ENCODE measurements at places on chromosomes 13 and 19.

DNA sequence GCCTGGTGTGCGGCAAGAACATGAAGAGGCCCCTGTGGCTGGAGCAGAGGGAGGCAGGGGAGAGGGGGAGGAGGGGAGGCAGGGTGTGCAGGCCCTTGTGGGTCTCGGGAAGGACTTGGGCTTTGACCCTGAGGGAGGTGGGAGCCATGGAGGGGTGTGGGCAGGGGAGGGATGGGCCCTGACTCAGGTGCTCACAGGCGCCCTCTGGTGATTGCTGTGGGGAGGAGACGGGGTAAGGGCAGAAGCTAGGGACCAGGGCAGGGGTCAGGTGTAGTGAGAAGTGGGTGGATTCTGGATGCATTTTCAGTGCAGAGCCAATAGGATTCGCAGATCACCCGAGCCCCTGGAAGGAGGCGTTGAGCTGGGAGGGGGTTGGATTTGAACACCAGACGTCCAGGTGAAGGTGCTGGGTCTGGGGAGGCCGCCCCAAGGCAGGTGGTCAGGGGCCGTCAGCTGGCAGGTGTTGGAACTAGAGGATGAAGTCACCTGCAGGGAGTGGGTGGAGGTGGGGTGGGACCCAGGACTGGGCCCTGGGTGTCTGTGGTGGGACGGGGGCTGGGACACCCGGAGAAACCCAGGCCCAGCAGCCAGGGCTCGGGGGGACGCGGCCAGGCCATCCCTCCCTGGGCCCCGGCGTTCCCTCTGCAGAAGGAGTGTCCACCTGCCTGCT is 185.4 kb downstream of the KDM4B start:
- DNase-seq = peak; percentile 38

GRCh38 chr13:38664906-38665305 is 22.0 kb upstream of the FREM2 start:
- DNase-seq = no peak

GRCh38 chr13:98180092-98180491 is 3.0 kb upstream of the RNF113B start:
- peak; percentile 17 for DNase-seq

DNA sequence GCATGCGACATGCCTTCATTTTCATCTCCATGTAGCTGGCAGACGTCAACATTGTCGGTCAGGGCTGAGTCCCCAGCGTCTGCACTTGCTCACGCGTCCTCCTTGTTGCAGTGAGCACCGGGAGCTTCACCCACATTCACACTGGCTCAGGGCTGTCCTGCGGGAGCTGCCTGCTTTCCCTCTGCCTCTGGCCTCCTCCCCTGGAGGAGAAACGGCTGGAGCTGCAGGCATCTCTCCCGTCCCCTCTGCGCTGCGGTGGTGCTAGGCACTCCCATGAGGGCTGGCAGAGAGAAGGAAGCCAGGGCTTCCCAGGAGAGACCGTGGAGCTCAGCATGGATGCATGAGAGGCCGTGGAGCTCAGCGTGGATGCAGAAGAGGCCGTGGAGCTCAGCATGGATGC is 18.4 kb upstream of the TMEM255B start:
- DNase-seq = no peak

- peak; percentile 43 for DNase-seq
Measured at GRCh38 chr13:73055813-73056564, 2.8 kb upstream of the KLF5 start.

GRCh38 chr19:6662702-6663101 is 7.3 kb downstream of the TNFSF14 start:
- no peak for DNase-seq

- DNase-seq = no peak
Measured at GRCh38 chr13:97234742-97235141, 12.6 kb downstream of the MBNL2 start.

DNA sequence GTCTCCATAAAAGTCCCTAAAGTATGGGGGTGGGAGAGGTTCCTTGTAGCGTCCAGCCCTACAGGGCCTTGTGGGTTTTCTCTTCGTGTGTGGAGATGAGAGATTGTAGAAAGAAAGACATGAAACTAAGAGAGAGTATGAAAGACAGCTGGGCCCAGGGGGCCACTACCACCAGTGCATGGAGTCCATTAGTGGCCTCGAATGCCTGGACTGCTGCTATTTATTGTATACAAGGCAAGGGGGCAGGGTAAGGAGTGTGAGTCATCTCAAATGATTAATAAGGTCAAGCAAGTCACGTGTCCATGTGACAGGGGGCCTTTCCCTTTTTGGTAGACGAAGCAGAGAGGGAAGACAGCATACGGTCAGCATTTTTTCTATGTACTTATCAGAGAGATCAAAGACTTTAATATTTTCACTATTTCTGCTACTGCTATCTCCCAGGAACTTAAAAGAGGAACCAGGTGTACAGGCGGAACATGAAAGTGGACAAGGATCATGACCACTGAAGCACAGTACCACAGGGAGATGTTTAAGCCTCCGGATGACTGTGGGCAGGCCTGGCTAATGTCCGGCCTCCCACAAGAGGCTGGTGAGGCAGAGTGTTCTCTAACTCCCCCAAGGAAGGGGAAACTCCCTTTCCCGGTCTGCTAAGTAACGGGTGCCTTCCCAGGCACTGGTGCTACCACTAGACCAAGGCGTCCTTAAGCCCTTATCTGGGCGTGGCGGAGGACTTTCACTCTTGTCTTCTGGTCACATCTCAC is 25.5 kb downstream of the FGF21 start:
- DNase-seq = no peak

DNA sequence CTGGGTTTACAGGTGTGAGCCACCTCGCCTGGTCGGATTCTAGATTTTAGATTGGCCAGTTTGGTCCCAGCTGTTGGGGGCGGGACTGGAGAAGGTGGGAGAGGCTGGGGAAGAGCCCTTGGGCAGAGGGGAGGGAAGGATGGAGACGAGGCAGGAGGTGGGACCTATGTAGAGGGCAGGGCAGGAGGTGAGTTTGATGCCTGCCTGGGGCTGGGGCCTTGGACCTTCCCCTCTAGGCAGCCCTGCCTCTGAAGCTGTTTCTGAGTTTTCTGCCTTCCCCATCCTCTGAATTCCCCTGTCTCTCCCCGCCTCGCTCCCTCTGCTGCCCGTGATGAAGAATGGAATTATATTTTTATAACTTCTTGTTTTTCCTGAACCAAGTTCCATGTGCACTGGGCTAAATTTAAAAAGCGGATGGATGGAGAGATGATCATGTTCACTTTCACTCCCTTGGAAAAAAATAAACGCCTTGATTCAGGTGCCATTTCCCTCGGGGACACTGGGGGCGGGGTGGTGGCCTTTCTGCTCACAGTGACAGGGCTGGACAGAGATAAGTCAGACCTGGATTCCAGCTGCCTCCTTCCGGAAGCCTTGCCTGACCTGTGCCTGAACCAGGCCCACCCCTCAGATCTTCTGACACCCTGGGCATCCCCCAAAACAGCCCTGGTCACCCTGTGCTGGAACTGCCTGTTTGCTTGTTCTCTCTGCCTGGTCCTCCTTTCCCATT is 16.5 kb upstream of the TNFAIP8L1 start:
- DNase-seq = peak; percentile 17

DNA sequence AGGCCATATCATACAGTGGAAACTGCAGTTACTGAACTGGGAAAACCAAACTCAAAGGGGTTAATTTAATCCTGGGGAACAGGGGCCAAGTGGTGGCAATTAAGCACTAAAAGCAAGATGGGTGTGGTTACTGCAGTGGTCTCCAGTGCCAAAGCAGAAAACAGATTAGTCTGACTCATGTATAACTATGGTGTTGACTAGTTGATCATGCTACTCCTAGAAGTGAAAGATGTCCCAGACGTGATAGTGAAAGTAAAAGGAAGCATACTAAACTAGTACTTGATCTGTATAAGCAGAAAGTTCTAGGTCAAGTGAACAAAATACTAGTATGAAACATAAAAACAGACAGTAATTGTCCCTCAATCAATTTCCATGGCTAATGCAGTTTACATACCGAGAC is 360.0 kb upstream of the SLITRK5 start:
- DNase-seq = peak; percentile 7

DNA sequence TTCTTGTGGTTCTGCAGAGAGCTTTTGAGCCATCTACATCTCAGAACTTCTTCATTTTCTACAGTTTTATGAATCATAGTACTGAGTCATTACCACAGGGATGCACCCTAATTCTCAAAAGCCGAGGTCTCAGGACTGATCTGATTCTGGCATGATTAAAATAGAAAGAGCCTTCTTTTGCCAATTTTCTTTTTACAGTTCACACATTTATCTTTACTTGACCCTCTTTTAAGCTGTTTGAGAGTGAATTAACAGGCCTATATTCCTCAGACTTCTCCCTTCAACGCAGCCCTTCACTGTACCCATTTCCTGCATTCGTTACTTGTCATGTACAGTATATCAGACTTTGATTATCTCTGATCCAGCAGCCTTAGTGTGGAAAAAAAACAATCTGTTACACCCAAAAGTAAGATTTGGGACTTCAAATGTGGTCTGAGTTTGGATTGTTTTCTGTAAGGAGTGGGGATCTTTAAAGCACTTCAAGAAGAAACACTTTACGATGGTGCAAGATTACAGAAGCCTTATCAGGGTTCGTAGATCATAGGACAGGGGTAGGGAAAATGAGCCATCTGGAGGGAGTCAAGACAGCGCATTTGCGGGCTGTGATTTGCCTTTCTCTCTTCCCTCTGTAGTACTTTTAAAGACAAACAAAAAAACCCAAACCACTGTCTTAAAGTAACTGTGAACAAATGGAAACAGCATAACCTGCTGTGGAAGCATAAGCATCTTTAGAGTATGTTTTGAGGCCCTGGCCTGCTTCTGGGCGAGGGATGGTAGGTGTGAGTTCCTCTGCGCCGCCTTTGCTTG is 15.3 kb upstream of the GPR183 start:
- no peak for DNase-seq

DNA sequence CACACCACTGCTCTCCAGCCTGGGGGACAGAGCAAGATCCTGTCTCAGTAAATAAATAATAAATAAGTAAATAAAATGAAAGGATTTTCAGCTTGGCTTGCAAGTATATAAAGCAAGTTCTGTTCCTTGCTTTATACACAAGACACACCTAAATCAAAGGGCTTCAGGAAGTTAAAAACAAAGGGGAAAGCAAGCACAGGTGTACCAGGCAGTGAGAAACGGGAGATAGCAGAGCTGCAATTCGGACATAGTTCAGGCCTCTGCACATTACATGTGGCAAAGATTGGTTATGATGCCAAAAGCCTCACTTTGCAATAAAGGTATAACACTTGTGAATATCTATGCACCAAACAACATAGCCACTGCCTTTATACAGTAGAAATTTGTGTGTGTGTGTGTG is 47.5 kb downstream of the MYO9B start:
- DNase-seq = no peak

GRCh38 chr19:10776900-10777650 is 58.9 kb downstream of the TMED1 start:
- DNase-seq = no peak

GRCh38 chr19:19492026-19492610 is 23.2 kb downstream of the TSSK6 start:
- no peak for DNase-seq

DNA sequence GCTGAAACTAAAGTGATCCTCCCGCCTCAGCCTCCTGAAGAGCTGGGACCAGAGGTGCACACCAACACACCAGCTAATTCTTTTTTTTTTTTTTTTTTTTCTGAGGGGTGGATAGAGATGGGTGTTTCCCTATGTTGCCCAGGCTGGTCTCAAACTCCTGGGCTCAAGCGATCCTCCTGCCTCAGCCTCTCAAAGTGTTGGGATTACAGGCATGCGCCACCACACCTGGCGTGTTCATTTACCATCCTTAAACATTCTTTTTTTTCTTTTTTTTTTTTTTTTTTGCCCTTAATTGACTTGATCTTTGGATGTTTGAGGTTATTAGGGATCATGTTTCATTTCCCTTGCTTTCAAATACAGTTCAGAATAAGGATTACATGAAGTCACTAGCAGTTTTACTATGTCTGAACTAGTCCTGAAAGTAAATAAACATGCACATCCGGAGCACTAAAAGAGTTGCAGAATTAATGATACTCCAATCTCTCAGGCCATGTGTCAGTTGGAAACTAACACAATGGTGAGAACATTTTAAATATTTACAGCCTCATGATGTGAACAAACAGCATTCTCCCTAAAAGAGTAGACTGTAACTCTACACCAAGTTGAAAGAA is 10.2 kb downstream of the UTP14C start:
- DNase-seq = peak; percentile 56

DNA sequence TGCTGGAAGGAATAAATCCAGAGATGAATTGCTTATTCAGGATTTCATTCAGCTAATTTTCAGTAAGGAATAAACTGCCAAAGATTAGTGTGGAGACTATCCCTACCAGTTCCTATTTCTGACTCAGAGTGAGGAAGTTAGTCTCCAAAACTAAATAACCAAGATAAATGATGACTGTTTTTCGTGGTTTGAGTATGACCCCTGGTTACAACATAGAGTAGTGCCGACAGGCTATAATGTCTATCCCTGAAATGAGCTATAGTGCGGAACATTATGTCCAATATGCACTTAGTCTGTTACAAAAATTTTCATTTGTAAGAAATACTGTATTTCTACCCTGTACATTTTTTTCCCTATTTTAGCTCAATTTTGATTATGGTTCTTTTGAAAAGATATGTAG is 51.4 kb downstream of the NBEA start:
- no peak for DNase-seq

DNA sequence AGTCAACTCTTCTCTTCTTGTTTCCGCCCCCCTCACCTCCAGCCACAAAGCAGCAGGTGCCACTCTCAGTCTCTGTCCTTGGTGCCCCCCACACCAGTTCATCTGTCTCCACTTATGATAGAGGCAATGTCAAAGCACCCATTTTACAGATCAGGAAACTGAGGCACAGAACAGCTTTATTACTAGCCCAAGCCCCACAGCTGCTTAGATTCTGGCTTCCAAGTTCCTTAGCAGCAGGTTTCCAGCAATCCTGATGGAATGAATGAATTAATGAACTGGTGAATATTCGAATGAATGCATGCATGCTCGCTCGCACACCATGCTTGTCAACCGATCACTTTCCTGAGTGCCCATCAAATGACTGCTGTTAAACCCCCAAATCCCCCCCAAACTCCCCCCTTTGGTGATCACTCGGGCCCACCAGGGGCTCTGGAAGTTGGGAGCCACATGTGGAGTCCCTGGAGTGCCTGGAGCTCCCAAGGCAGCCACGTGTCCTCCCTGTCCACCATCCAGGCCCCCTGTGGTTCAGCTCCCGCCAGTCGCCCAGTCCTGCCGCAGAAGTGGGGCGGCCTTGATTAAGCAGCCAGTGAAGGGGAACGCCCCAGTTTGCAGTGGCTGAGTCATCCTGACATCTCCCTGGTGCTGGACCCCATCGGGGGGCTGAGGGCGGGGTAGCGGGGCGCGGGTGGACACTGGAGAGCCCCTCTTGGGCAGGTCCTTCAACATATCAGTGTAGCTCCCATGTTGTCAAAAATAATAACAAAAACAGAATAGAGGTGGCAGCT is 6.8 kb downstream of the PTPRS start:
- DNase-seq = no peak

GRCh38 chr13:109281903-109282635 is 504.3 kb downstream of the IRS2 start:
- DNase-seq = no peak

DNA sequence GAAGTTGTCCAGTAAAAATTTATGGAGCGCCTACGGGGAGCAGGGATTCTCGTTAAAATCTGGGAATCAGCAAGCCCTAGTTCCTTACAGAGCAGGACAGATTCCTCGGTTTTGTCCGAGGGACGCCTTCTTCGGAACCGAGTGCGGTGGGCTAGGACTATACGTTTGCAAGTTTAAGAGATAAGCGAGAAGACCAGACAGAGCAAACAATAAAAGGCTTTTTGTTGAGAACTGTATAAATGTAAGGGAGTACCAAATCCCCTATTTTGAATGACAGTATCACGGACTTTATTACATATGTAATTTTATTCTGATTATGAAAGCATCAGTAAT is 971 bp upstream of the ANKRD10 start:
- no peak for DNase-seq

GRCh38 chr19:51688671-51689571 is 4.2 kb upstream of the SPACA6 start:
- DNase-seq = peak; percentile 97
